ENCODE measurements at places on chromosomes 4 and X.

DNA sequence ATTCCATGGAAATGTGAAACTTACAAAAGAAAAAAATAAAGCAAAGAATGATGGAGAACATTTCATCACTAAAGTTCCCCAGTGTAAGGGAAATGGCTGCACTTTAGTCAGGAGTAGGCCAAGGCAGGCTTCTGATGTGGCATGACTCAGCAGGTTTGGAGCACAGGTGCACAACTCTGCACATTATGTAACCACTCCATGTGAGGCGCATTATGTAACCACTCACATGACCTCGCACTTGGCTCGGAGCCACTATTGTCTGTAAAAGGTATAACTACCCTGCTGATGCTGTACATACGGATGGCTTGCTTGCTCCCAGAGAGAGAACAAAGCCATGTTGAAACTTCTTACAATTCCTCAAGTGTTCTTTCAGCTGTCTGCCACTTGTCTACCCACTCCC, 727.6 kb downstream of the TRAM1L1 start:
- peak; percentile 22 for DNase-seq

GRCh38 chr4:5885733-5886132, 7.2 kb downstream of the CRMP1 start:
- peak; percentile 92 for DNase-seq

DNA sequence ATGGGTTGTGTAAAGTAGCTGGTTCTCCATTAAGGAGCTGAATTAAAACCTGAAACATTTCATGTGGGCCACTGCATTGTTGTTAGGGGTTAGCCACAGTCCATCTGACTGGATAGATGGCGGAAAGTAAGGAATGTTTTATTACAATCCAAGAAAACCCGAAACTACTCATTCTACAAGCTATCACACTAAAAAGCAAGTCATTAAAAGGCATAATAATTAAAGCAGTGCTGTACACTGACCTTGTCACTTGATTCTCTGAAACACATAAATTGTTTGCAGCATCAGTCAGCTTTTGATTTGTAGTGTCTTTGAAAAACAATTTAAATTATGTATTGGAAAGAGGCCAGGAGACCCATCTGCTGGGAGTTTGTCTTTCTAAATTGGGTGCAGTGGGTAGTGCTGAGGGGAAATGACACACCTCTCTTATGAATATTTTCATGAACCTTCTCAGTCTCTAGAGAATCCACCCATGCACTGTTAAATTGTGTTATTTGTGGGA, 75.7 kb upstream of the ANK2 start:
- DNase-seq = peak; percentile 59

- peak; percentile 3 for DNase-seq
Measured at GRCh38 chrX:30196322-30196721, 19.0 kb upstream of the MAGEB2 start.

DNA sequence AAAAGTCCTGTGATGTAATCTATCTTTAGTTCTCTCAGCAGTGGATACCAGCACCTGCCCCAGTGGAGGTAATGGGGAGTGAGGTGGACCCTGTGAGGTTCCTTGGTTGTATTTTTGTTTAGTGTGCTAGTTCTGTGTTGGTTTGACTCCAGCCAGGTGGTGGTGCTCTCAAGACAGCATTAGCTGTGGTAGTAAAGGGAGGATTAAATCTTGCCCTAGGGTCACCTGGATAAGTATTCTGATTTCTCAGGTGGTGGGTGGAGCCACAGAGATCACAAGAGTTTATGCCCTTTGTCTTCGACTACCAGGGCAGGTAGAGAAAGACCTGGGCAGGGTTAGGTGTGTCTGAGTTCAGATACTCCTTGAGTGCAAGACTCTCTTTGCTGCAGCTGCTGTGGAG, 176.3 kb upstream of the EDA2R start:
- no peak for DNase-seq

GRCh38 chr4:155903453-155903852, at the start of gene TDO2:
TDO2 (plus strand) TSS chr4:155903696; CDS start chr4:155903759, 63 bp downstream.
- DNase-seq = no peak

DNA sequence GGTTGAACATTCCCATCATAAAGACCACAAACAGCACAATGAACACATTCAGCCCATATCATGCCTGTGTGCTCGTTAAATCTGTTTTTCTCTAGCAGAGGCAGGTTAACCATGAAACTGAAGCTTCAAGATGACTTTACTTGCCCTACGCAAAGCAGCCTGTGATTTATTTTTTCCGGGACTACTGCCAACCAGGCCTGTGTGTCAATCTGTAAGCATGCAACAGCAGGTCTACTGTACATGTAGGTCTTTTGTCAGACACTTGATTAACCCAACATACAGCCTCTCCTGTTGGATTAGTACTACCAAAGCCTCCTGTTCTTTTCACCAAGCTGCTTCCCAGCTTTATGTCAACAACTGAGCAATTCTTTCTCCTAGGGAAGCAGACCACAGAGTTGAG, 85.5 kb upstream of the ACSL1 start:
- DNase-seq = no peak

DNA sequence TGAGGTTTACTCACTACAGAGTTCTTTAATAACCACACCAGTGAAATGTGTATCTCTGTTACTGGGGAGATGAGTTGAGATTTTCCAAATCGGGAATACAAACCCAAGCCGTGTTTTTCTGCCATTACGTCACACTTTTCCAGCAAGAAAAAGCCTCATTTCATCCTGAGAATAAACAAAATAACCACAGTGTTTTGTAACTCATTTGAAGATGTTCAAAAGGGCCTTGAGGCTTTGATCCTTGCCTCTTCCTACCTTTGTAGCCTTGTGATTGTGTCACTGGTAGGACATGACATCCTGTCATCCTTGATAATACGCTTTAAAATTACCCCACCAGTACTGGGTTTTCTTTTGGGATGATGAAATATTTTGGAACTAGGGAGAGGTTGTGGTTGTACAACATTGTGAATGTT, 2.9 kb downstream of the USP11 start:
- no peak for DNase-seq
